ENCODE measurements at places on chromosomes 5 and 9.

- DNase-seq, result no peak
Observed at GRCh38 chr9:135066291-135066690, 21.2 kb upstream of the OLFM1 start.

GRCh38 chr9:136740971-136741882, 1.5 kb downstream of the LCN10 start:
- no peak for DNase-seq

- DNase-seq, result no peak
Observed at GRCh38 chr5:107458322-107458721, 212.4 kb downstream of the EFNA5 start.

- no peak for DNase-seq
Observed at GRCh38 chr9:81389569-81389993, 299.8 kb downstream of the TLE1 start.

- no peak for DNase-seq
Observed at GRCh38 chr5:172451771-172452197, 2.5 kb downstream of the SH3PXD2B start.

GRCh38 chr9:31799953-31800609, 584.4 kb upstream of the ACO1 start:
- peak; percentile 12 for DNase-seq
